NCI-H510A (cell line): ENCODE measurements at places on chromosomes 11 and 22.

DNA sequence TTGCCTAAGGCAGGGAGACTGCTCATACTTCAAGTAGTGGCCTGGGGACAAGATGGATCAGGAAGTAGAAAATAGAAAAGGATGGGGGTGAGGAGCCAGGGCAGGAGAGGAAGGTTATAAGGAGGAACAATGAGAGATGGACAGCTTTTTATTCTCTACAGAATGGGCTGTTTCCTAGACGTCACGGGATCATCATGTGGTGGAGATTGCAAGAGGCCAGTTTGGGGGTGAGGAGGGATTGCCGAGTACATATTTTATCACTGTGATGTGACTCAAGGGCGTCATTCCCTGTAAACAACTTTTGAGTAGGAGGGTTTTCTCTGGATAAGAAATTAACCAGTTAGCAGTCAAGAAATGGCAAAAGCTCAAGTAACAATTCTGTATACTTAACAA, 406.3 kb downstream of the ETS1 start:
- DNase-seq: no peak

- DNase-seq: no peak
Observed at GRCh38 chr11:81647374-81647773, 1086.3 kb downstream of the FAM181B start.

DNA sequence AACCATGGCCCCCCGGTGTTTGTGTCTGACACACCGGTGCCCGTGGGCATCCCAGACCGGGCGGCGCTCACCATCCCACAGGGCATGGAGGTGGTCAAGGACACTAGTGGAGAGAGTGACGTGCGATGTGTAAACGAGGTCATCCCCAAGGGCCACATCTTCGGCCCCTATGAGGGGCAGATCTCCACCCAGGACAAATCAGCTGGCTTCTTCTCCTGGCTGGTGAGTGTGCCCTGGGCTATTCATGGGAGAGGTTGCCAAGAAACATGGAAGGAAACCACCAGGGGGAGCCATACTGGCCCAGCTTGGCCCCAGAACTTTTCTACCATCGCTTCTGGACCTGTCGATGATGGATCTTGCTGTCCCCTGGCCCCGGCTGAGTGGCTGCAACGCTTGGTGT, 36.5 kb downstream of the PRDM11 start:
- DNase-seq: no peak

GRCh38 chr11:130902380-130902779, 13.9 kb downstream of the SNX19 start:
- DNase-seq: no peak
